ENCODE measurements at places on chromosomes 4 and X. TPM values are rescaled to one million over a fixed set of nuclear protein-coding genes. Genes with fewer than 3 reads are reported as not detected.

GRCh38 chr4:126364311-126364911, 1049.7 kb downstream of the FAT4 start:
- no peak overlapping the region for H3K27ac ChIP-seq
- no peaks in the 10 kb centered on the region for H3K36me3 ChIP-seq
- no peaks in the 10 kb centered on the region for H3K27me3 ChIP-seq
- no peak for DNase-seq

DNA sequence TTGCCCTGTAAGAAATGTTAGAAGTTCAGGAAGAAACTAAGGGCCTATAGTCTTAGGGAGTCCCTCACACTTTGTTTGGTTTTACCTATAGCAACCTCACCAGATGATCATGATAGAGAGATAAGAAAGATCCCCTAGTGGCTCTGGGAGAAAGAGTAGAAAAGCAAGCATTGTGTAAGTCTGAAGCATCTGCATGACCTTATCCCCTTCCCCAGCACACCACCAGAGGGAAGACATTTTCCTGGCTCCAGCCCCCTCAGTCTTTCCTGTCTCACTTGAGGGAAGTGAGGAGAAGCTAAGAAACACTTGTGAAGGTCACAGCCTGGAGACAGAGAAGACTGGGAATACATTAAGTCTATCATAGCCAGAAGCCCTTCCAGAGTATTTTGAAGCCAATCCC, 154.0 kb downstream of the EVC2 start:
- no peak overlapping the region for H3K27ac ChIP-seq
- peak; percentile 60 for DNase-seq
- H3K36me3 ChIP-seq: no peaks in the 10 kb centered on the region
- H3K4me3 ChIP-seq: no peak overlapping the region

DNA sequence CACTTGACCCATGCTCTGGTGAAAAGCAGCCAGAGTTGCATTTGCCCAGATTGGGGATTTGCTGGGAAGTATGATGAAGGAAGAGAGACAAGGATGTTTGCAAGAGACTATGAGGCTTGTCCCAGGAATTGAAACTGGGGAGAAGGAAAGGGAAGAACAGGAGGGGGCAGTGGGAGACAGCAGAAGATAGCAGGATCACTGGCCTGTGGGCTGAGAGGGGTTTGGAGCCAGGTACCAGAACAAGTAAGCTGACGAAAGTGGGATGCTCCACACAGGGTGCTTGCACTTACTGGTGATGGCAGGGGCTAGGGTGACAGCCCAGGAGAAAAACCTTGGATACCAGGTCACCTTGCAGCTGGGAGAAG, 3.4 kb upstream of the LETM1 start:
- no peaks in the 10 kb centered on the region for H3K36me3 ChIP-seq
- no peak for DNase-seq
- no peak overlapping the region for H3K4me3 ChIP-seq

DNA sequence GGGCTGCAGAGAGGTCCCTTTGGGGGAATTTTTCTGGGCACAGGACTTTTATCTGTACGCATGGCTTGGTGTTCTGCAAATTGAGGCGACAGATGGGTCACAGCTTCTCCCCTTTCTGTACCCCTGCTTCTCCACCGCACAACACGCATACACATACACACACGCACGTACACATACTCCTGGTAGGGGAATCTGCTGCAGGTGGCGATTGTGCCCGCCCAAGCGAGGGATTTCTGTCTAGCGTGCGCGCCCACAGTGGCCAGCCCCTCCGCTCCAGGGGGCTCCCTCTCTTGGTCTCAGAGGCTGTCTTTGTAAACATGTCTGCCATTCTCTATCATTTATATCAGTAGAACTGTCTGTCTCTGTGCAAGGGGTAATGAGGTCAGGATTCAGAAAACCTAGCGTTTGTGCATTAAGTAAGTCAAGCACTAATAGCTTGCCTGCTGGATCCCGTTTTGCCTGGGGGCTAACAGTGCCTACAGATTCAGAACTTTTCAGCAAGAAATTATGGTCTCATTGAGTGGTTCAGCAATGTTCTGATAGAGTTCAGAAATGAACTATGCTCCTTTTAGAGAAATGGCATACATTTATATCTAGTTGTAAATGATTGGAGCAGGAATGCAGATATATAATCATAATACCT, 2.2 kb downstream of the GRID2 start:
- no peaks in the 10 kb centered on the region for H3K36me3 ChIP-seq
- H3K4me3 ChIP-seq: peak overlapping the region; percentile 40
- peaks cover 57% of the 10 kb centered on the region for H3K27me3 ChIP-seq
- DNase-seq: no peak
- H3K27ac ChIP-seq: no peak overlapping the region

GRCh38 chr4:168540503-168541265, 43.8 kb downstream of the PALLD start:
- H3K36me3 ChIP-seq: no peaks in the 10 kb centered on the region
- H3K4me1 ChIP-seq: no peaks in the 10 kb centered on the region
- no peaks in the 10 kb centered on the region for H3K27me3 ChIP-seq
- DNase-seq: no peak

- no peaks in the 10 kb centered on the region for H3K4me1 ChIP-seq
- H3K27me3 ChIP-seq: no peaks in the 10 kb centered on the region
- H3K36me3 ChIP-seq: no peaks in the 10 kb centered on the region
Measured at GRCh38 chrX:75228854-75229253, 45.0 kb upstream of the UPRT start.

DNA sequence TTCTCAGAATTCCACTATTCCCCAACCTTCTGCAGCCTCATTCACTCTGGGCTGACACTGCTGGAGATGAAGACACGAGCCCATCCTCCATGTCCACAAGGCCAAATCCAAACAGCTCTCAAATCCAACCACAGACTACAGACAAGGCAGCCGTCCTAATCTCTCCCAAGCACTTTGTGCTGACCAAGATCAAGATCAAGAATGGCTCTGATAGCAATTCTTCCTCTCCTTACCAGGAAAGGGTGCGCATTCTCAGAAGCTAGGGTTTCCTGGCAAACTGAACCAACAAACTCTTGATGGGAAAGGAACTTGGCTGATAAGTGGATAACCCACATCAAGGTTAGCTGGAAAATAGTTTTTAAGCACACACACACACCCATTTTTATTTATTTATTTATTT, 26.5 kb downstream of the RELL1 start:
- no peaks in the 10 kb centered on the region for H3K27me3 ChIP-seq
- no peak for DNase-seq

DNA sequence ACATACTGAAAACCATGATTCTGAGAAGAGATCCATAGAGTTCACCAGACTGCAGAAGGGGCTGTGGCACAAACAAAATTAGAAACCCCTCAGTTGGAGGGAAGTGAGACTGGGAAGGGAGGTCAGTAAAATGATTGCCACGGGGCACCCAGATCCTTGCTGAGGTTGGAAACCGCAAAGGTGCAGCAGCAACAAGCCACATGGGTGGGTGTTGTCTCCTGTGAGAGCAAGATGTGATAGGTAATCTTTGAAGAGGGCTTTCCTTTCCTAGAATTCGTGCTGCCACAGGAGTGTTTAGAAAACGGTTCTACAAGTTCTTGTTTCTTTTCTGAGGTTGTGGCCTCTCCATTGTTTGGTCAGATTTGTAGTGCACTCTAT, 85.5 kb downstream of the NFKB1 start:
- no peak for DNase-seq
- H3K27ac ChIP-seq: no peak overlapping the region
- H3K4me1 ChIP-seq: no peaks in the 10 kb centered on the region
- H3K36me3 ChIP-seq: peaks cover 83% of the 10 kb centered on the region
- no peak overlapping the region for H3K4me3 ChIP-seq

DNA sequence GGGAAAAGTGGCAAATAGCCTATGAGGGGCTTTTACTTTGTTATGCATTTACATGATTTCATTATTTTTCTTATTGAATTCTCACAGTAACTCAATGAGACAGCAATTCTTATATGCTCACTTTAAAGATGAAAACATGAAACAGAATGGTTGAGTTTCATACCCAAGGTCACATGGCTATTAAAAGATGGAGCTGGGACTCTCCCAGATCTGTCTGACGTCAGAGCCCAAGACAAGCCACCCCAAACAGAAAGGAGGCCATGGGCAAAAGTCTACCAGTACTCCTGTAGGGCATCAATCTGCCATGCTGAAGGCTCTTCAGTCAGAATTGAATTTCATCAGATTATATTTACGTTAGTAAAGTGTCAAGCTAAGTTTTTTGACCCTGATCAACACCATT, 13.2 kb downstream of the HSD17B11 start:
- peaks cover 4% of the 10 kb centered on the region for H3K4me1 ChIP-seq
- no peak overlapping the region for H3K27ac ChIP-seq
- no peak overlapping the region for H3K4me3 ChIP-seq
- H3K27me3 ChIP-seq: no peaks in the 10 kb centered on the region

- H3K4me1 ChIP-seq: peaks cover 56% of the 10 kb centered on the region
- no peak overlapping the region for H3K27ac ChIP-seq
- no peaks in the 10 kb centered on the region for H3K27me3 ChIP-seq
- H3K36me3 ChIP-seq: no peaks in the 10 kb centered on the region
- H3K4me3 ChIP-seq: no peak overlapping the region
Measured at GRCh38 chr4:30862196-30862595, 142.0 kb downstream of the PCDH7 start.

DNA sequence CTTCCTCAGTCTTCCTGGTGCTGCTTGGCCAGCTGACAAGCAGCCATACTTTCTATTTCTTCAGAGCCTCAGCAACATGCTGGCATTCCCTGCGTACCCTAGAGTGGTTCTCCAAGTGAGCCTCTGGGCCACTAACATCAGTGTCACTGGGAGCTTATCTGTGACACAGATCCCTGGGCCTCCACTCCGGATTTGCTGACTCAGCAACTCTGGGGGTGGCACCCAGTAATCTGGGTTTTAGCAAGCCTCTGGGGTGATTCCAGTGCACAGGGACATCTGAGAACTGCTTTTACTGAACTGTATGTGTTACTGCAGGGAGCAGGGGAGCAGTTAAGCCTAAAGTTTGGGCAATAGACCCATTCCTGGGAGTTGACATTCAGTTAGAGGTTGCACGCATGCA, 28.2 kb upstream of the HMGB3 start:
- DNase-seq: no peak
- H3K4me1 ChIP-seq: no peaks in the 10 kb centered on the region
- H3K4me3 ChIP-seq: no peak overlapping the region

- peaks cover 19% of the 10 kb centered on the region for H3K36me3 ChIP-seq
- H3K27me3 ChIP-seq: no peaks in the 10 kb centered on the region
- DNase-seq: no peak
- H3K4me3 ChIP-seq: no peak overlapping the region
- no peaks in the 10 kb centered on the region for H3K4me1 ChIP-seq
Measured at GRCh38 chr4:48596336-48596735, 106.3 kb downstream of the ZAR1 start.

GRCh38 chr4:17310269-17310652, 201.6 kb downstream of the QDPR start:
- no peaks in the 10 kb centered on the region for H3K4me1 ChIP-seq
- no peaks in the 10 kb centered on the region for H3K36me3 ChIP-seq
- no peak overlapping the region for H3K4me3 ChIP-seq
- no peak for DNase-seq
- no peak overlapping the region for H3K27ac ChIP-seq

DNA sequence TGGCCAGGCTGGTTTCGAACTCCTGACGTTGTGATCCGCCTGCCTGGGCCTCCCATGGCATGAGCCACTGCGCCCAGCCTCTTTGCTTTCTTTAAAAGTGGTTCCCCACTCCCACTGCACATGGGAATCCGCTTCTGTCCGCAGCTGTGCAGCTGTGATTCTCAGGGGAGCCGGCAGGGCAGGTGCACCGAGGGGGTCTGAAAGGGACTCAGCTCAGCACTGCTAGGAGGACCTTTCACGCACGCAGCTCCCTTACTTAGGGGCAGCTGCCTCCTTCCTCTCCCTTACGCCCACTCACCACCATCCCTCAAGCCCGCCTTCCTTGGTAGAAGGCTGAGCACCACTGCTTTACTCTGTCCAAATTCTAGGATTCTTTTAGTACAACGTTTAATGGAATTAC, 40.4 kb upstream of the CYP4V2 start:
- H3K4me3 ChIP-seq: no peak overlapping the region
- H3K36me3 ChIP-seq: peaks cover 25% of the 10 kb centered on the region
- peak; percentile 55 for DNase-seq
- no peaks in the 10 kb centered on the region for H3K27me3 ChIP-seq

DNA sequence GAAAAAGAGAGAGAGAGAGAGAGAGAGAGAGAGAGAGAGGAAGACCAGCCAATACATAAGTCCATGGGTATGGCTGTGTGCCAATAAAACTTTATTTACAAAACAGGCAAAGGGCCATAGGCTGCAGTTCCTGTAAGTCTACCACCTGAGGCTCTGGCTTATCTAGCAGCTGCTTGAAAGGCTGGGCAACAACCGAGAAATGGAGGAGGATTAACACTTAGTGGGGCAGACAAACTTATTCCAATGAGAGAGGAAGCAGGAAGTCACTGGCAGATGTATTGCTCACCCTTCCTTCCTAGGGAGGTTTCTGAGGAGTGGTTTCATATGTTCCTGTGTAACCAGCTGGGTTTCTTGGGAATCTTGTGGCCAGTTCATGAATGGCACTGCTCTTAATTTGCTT, 4.7 kb upstream of the GPR143 start:
- no peaks in the 10 kb centered on the region for H3K4me1 ChIP-seq
- no peak overlapping the region for H3K4me3 ChIP-seq
- no peaks in the 10 kb centered on the region for H3K36me3 ChIP-seq

DNA sequence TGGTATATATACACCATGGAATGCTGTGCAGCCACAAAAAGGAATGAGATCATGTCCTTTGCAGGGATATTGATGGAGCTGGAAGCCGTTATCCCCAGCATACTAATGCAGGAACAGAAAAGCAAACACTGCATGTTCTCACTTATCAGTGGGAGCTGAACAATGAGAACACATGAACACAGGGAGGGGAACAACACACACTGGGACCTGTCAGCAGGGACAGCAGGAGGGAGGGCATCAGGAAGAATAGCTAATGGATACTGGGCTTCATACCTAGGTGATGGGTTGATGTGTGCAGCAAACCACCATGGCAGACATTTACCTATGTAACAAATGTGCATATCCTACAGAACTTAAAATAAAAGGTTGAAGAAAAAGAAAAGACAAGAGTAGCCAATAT, 81.1 kb upstream of the ADAD1 start:
- H3K4me3 ChIP-seq: no peak overlapping the region
- no peak for DNase-seq
- H3K36me3 ChIP-seq: peaks cover 46% of the 10 kb centered on the region
- no peaks in the 10 kb centered on the region for H3K27me3 ChIP-seq
- no peaks in the 10 kb centered on the region for H3K4me1 ChIP-seq

- no peak for DNase-seq
- H3K4me1 ChIP-seq: peaks cover 4% of the 10 kb centered on the region
- no peaks in the 10 kb centered on the region for H3K36me3 ChIP-seq
- H3K27ac ChIP-seq: no peak overlapping the region
Measured at GRCh38 chr4:83599183-83599582, 63.3 kb downstream of the GPAT3 start.

Gene LUZP4
- total RNA-seq: not detected

Gene GUCY1A1
- 50.3 TPM for total RNA-seq

Gene STPG2
- 0.17 TPM for total RNA-seq

Gene NPY1R
- 4.8 TPM for total RNA-seq

Gene PNMA5
- not detected for total RNA-seq

Gene GSX2
- not detected for total RNA-seq

Gene TKTL2
- total RNA-seq: not detected

Gene PCDH10
- total RNA-seq: 0.71 TPM

Gene GABRE
- 5.0 TPM for total RNA-seq

Gene MAGEA1
- not detected for total RNA-seq

Gene CXCL5
- total RNA-seq: not detected

Gene GJB1
- total RNA-seq: 0.19 TPM

Gene QRFPR
- total RNA-seq: not detected

Gene ELF2
- 52.3 TPM for total RNA-seq

Data from esophagus muscularis mucosa (tissue), 4 donors.